ENCODE measurements at places on chromosomes 3 and 15. TPM values are rescaled to one million over a fixed set of nuclear protein-coding genes. Genes with fewer than 3 reads are reported as not detected.

DNA sequence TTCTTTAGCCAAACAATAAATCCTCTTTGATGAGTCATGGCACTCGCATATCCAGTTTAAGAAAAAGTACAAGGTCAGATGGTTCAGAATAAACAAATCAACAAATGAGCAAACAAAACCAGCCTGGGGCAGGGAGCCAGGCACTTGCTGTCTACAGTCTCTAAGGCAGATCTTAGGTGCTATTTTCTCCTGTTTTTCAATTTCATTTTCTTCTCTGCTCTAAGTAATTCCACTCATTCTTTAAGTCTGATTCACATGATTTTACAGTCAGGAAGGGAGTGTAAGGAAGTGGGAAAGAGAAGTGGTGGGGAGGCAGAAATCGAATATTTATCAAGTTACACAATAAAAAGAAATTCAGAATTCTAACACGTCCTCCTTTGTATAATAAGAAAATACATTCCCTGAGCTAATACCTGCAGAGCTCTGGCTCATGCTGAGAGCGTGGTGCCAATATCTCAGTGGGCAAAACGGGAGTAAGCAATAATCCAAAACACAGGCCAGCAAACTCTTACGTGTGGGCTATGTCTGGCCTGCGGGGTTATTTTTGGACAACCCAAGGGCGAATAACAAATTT, 298.6 kb downstream of the ADAMTS17 start:
- DNase-seq = peak; percentile 80

- DNase-seq = peak; percentile 70
These were observed 8.8 kb downstream of the NECTIN3 start for GRCh38 chr3:111080413-111080812.

DNA sequence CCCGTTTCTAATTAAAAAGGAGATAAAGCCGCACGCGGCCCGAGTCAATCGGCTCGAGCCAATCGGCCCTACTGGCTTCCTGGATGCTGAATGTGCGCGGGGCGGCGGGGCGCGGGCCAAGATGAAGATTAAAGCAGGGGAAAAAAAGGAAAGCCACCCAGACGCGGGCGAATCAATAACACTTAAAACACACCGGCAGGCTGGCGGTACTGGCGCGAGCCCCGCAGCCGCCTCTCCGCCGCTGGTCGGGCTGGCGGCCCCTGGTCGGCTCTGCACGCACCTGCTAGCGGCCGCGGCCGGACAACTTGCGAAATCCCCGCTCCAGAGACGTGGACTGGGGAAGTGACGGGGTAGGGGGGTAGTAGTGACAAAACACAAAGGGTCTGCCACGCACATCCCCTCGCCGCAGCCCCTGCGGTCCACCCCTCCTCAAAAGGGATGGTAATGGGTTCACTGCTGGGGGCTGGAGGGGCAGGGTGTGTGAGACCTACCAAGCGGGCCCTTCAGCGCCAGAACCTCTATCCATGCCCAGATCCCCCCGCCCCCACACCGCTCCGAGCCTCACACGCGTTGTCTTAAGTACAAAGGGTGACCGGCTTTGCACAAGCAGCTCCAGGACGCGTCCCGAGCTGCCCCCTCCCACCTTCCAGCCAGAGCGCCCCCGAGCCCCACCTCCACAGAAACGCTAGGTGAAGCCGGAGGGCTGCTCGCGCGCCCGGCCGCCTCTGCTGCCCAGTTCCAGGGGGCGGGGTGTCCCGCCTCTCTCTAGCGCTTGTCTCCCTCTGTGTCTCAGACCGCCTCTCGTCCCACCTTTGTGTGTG, 1.4 kb downstream of the WNT7A start:
- no peak for DNase-seq

- no peak for DNase-seq
These were observed 454.8 kb downstream of the EPHA6 start for GRCh38 chr3:97269202-97269601.

DNA sequence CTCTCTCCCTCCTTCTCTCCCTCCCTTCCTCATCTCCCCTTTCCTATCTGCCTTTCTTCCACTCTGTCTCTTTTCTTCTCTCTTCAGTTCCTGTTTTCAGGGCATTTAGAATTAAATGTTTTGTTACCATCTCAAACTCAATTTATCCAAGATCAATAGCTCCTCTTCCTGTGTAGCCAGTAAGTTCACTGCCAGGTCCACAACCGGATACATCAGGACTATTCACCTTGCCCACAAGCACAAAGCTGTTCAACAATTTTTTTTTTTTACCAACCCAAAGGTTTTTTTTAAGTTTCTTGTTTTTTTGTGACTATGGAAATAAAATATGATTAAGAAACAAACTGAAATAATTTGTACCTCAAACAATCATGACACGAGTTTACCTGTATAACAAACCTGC, 26.1 kb downstream of the FBN1 start:
- no peak for DNase-seq

DNA sequence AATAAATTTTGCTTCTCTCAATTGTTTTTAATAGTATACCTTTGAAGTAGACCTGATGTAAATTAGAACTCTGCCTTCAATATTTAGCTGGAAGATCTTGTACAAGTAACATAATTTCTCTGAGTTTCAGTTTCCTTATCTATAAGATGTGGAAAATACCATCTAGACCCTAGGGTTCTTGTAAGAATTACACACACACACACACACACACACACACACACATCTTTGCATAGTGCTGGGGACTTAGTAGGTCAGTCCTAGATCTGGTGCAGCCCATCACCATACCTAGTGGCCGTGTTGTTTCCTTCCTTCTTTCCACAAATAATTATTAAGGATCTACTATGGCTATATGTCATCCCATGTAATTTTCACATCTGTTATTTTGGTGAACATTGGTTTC, 11.0 kb downstream of the TRAT1 start:
- no peak for DNase-seq

DNA sequence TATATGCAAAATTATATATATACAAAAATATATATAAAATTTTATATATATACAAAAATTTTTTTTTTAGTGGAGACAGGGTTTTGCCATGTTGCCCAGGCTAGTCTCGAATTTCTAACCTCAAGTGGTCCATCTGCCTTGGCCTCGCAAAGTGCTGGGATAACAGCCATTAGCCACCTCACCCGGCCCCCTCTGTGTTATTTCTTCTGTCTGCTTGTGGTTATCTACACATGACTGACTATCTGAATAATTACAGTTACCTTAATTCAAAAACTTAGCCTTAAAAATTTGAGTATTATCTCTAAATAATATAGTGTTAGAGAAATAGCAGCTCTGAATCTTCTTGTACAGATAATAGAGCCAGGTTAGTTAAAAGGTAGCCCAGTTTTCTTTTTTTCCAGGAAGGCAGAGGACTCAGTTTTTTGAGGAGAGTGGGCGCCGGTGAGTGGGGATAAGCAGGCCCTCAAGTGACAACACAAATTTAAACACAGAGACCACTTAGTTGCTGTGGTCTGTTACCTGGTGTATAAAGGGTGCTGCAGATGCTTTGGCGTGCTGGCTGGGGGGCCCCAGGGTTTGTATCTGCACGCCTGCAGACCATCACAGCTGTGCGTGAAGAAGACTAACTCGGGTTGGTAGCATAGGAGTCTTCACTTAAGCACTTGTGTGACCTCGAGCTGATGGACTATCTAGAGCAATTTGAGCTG, 83.7 kb downstream of the TRAK1 start:
- DNase-seq = no peak

GRCh38 chr3:180680097-180680430, 775 bp upstream of the CCDC39 start:
- peak; percentile 12 for DNase-seq

GRCh38 chr3:24714436-24714835, 219.8 kb upstream of the THRB start:
- no peak for DNase-seq

DNA sequence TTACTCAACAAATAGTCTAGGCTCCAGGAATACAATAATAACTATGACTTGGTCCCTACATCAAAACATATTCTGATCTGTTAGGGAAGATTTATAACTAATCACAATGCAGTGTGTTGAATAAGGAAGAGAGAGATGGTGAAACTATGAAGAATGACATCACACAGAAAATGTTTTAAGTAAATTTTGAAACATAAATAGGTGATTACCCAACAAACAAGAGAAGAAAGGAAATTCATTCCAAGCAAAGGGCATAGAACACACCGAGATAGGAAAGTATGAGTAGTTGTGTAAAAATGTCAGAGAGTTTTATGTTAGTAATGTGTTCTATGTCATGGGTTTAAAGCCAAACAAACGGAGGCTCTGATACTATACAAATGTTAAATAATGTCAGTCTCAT, 13.4 kb downstream of the SEC62 start:
- peak; percentile 82 for DNase-seq

DNA sequence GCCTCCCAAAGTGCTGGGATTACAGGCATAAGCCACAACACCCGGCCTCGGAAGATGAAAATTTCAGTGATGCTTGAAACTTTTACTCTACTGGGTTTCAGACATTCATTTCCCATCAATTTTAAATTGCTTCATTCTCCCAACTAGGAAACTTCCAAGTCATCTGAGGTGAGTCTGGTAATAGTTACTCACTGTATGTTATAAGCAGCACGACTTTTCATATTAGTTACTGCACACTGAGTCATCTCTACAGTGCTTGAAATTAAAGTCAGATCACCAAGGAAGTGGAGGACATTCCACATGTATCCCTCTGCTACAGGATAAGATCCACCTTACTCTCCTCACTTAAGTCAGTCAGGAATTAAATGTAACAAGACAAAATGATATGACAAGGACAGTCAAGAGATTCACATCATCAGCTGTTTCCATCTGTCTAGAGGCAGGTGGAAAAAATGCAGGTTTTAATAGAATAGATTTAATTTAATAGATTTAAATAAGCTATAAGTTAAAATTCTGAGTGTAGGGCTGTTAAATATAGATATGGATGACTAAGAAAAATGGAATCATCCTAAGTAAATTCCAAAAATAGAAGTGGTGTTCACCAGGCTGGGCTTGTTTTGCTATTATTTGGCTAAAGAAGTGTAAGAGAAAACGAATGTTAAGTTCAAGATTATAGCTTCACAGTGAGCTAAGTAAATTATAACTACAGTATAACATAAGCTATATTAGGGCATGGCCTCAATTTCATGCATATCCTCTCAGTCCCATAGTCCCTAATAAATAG, 104.4 kb downstream of the TMCO5A start:
- peak; percentile 60 for DNase-seq

GRCh38 chr3:14691239-14691638, 16.3 kb downstream of the C3orf20 start:
- no peak for DNase-seq

- DNase-seq = no peak
These were observed 31.0 kb downstream of the NEK4 start for GRCh38 chr3:52739730-52740129.

DNA sequence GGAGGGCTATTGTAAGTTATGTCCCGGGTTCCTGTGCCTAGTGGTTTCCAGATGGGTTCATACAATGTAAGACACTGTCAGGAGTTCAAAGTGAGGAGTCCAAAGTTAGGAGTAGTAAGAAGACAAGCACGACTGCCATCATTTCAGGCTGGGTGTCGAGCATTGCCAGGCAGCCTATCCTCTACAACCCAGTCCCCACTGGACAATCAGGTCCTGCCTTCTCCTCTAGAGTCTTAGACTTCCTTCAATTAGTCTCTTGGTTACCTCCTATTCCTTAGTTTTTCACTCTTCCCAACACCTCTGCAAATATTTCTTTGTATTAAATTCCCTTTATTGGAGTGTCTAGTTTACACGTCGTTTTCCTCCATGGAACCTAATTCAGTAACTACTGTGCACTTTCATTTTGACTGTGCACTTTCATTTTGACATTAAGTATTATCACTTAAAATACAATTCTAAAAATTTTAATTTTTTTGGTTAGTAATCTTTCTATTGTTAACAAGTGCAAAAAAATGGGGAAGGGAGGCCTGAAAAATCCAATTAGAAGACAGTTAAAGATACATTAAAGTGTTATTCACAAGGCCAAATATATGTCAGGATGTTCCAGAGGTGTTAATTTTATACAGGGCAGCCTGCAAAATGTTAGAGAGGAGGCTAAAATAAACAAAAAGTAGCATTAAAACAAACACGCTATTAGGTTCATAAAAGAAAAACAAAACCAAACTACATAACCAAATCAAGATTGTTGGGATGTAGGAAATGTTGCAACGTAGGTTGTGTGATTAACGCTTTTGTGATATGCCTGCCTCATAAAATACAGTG, 155.3 kb downstream of the TBL1XR1 start:
- DNase-seq = peak; percentile 36

DNA sequence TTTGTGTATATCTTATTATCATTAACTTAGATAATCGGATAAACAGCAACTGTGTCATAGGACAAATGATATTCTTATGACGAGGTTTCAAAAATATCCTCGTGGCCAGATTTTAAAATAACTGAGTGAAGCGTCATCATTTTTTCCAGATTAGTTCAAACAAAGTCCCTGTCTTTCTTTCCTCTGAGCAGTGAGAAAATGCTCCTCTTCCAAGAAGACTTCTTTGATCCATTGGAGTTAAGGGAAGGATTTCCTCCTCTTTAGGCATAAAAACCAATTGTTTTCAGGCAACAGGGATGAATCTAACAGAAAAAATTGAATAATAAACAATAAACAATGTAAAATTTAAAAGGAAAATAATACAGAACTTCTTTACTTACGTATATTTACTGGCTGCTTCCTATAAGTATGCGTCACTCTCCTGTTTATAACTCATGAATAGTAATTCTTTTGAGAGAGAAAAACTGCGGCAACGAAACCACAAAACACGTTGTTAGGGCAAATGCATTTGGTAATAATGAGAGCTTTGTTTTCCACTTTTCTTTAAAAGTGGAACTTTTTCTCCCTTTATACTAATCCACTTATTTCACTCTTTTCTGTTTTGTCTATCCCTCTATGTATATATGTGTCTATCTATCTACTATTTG, 419.4 kb upstream of the ONECUT1 start:
- DNase-seq = no peak

DNA sequence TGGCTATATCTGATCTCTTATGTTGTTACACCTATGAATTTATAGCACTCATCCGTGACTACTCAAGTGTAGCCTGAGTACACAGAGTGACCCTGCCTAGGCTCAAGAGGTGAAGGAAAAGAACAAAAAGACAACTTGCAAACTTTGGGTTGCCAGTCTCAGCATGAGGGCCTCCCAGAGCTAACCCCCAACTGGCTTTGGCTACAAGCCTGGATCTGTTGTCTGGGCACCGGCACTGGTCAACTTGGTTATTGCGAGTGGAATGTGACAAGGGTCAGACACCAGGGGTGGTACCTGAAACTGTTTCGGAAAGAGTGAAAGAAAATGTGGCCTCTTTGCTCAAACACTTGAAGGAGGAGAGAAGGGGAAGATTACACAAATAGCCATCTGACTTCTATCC, 49.5 kb upstream of the BCL6 start:
- no peak for DNase-seq

- DNase-seq = no peak
These were observed 210.6 kb upstream of the UMPS start for GRCh38 chr3:124519591-124520194.

The TNIK gene
- 7.7 TPM for total RNA-seq

The GOLGA8K gene
- total RNA-seq = not detected

The CD80 gene
- total RNA-seq = not detected

The RBP2 gene
- not detected for total RNA-seq

The NRG4 gene
- under 0.01 TPM for total RNA-seq

The SH2D7 gene
- not detected for total RNA-seq

The SAMD7 gene
- total RNA-seq = not detected

The PROK2 gene
- not detected for total RNA-seq

The AADACL2 gene
- not detected for total RNA-seq

The GOLGA6L10 gene
- total RNA-seq = 2.9 TPM

The ZDHHC23 gene
- total RNA-seq = 0.32 TPM

The SRGAP3 gene
- total RNA-seq = 3.5 TPM
